Activated CD8-positive, alpha-beta memory T cell treated with anti-CD3 and anti-CD28 coated beads for 4 hours (primary cell): ENCODE measurements at places on chromosomes 6 and 20.

DNA sequence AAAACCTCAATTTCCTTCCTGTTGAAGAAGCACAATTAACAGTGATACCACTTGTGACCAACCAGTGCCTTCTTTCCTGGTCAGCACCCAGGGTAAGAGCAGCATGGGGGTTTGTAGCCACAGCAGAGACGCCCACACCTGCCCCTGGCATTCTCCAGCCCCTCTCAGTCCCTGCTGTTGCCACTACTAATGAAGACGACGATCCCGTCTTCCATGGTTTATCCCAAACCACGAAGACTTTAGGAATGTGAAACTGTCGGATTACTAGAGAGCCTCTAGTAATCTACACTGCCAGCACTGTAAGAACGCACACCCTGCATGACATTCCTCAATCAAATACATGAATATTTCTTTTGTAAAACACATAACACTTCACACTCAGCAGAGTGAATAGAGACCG, 60.0 kb downstream of the GINS1 start:
- DNase-seq = no peak

DNA sequence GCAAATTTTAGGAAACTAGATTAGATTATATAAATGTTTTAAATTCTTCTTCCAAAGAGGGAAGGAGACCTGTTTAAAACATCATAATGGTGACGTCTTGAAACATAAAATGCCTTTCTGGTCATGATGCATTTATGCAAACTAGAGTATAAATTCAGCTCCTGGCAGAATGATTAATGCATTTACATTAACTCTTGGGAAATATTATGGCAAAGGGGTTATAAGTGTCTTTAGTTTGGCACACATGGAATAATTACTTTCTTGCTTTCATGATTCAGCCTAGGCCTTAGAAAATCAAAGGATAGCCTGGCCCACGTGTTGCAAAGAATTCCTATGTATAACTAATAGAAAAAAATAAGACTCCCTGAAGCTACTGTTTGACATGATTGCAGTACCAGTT, 639.2 kb downstream of the RFPL4B start:
- no peak for DNase-seq

DNA sequence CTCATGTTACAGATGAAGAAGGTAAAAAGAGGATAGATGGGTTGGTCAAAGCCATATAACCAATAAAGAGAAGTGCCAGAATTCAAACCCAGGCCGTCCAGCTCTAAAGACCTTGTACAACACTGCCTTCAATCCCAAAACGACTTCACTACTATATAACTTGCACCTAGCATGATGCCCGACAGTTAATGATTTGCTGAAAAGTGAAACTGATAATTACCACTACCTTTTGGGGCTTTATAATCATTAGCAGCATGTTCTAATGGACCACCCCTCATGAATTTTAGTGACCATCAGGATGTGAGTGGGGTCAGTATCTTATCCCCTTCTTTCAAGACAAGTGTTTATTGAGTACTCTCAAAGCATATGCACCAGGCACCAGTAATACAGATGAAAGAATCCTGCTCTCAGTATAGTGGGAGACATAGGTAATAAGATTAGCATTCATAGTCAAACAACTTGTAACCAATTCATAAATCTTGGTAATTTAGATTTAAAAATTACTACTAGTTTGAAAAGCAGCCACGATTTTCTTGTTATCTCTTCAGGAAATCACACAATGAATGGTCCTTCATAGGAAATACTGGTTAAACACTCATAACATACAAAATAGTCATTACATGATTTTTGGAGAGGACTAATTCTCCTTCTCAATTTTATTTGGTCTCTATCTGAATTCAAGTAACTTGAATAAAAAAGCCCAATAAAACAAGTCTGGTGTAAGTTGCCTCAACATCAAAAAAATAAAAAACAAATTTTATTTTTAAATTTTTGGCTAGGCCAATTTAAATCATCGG, 98.0 kb downstream of the EPB41L2 start:
- no peak for DNase-seq

DNA sequence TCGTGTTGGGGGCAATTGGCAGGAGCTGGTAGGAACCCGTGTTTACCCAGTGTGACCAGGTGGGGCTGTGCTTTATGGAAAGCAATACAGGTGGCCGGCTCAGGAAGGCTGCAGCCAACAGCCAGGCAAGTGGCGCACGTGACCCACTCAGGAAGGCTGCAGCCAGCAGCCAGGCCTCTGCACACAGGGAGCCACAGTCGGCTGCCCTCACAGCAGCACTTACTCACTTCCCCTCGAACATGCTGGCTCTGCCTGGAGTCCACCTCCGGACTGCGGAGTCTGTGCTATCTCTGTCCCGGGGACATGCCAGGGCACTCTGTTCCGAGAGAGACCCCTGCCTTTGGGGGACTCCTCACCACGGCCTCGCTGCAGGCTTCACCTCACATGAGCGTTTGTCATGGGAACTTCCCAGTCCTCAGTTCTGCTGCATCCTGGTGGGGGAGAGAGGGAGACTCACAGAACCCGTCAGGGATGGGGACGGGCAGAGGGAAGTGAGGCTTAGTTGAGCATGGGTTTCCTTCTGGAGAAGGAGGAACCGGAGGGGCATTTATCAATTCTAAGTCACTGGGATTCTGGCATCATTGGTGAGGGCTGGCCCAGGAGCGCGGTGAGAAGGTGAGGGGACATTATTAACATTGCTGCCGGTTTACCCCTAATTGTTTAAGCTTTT, 76.8 kb downstream of the TTLL2 start:
- no peak for DNase-seq

GRCh38 chr6:125310994-125311649, 9.4 kb upstream of the HDDC2 start:
- DNase-seq = no peak

GRCh38 chr20:47576516-47577033, 74.9 kb downstream of the NCOA3 start:
- no peak for DNase-seq

- no peak for DNase-seq
Measured at GRCh38 chr20:31740208-31740607, 1.1 kb downstream of the TPX2 start.

- DNase-seq = no peak
Measured at GRCh38 chr6:113276601-113277000, 580.5 kb upstream of the MARCKS start.
